ENCODE measurements at places on chromosomes 7 and 10.

DNA sequence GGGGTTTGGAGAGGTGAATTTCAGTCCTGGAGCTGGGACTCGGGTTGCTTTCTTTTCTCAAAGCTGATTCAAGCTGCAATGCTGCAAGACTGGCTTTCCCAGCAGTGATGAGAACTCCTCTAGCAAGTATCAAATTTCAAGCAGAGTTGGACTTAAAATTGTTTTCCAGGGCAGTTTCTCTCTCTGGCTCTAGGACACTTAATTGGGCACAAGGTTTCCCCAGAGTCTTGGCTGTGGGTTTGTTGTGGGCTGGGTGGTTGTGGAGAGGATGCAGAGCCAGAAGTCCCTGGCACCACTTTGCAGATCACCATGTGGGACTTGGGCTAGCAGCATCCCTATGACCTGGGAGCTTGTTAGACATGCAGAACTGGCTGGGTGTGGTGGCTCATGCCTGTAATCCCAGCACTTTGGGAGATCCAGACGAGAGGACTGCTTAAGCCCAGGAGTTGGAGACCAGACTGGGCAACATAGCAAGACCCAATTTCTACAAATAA, 16.8 kb downstream of the AKR1B15 start:
- DNase-seq: no peak

DNA sequence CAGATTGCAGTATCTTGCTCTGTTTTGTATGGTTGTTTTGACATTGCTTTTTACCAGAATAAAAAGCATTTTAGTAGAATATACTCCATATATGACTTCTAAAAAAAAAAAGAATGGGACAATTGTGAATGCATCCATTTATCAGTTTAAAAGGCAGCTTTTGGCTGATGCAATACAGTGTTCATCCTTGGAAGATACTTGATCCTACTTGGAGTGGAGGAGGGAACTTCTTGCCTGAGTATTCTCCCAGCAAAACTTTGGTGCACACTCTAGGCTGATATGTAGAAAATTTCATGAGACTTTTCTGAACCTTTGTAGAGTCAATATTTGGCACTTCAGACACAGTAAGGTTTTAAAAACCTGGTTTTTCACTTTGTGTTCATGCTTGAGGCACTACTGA, 40.2 kb downstream of the WDR11 start:
- DNase-seq: no peak

DNA sequence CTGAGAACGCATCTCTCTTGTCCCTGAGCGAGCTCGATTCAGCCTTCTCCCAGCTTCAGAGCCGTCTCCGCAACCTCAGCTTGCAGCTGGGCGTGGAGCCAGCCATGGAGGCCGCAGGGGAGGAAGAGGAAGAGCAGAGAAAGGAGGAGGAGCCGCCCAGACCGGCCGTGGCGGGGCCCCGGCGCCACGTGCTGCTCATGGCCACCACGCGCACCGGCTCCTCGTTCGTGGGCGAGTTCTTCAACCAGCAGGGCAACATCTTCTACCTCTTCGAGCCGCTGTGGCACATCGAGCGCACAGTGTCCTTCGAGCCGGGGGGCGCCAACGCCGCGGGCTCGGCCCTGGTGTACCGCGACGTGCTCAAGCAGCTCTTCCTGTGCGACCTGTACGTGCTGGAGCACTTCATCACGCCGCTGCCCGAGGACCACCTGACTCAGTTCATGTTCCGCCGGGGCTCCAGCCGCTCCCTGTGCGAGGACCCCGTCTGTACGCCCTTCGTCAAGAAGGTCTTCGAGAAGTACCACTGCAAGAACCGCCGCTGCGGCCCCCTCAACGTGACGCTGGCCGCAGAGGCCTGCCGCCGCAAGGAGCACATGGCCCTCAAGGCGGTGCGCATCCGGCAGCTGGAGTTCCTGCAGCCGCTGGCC, 43.2 kb downstream of the CHST3 start:
- no peak for DNase-seq

DNA sequence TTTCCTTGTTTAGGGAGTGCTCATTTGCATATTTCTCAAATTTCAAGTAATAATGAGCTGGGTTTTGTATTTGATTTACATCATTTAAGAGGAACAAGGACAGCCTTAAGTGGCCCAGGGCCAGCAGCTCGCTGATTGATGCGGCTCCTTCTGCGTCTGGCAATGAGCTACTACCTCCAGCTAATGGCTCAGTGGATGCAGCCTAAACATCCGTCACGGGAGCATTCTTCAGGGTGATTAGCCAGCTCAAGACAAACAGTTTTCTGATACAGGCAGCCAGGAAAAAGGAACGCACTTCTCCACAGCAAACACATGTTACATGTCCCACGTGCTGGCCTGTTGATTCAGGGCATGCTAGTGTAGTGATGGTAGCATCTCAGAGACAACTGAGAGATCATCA, 169.3 kb upstream of the TCERG1L start:
- DNase-seq: no peak

- peak; percentile 29 for DNase-seq
Observed at GRCh38 chr10:28254290-28254985, 48.4 kb downstream of the MPP7 start.

GRCh38 chr10:117652228-117653169, 110.0 kb downstream of the EMX2 start:
- no peak for DNase-seq

GRCh38 chr7:55484834-55485233, 87.5 kb downstream of the VOPP1 start:
- no peak for DNase-seq

- DNase-seq: no peak
Observed at GRCh38 chr7:24356718-24357386, 72.9 kb downstream of the NPY start.

DNA sequence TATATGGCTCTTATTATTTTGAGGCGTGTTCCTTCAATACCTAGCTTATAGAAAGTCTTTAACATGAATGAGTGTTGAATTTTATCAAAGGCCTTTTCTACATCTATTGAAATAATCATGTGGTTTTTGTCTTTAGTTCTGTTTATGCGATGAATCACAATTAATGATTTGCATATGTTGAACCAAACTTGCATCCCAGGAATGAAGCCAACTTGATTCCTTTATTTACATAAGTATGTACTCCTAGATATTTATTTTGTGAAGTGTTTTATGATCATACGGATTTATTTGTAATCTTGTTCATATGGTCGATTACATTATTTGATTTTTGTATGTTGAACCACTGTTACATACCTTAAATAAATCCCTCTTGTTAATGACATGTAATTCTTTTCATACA, 244.3 kb upstream of the KCND2 start:
- DNase-seq: no peak

DNA sequence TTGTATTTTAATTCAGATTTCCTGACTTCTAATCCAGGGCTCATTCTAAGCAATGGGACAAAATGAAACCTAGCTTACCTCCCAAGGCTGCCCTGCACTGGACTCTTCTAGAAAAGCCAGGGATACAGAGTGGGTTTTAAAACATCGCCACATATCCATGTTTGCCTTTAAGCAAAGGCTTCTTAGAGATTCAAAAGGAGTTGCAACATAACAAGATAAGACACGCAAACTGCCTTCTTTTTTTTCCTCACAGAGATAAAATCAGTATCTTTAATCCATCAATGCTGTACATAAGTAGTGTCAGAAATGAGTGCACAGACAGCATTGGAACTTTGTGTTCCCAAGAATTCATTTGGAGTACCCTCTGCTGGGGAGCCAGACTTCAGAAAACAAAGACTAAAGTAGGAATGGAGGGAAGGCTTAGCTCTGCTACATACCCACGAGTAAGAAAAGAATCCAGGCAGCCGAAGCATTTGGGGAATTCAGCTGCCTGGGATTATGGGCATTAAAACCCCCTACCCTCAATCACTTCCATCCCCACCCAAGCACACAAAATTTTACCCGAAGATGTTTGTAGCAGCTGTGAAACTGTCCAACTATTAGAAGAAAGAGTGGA, 427.8 kb downstream of the ARL4A start:
- no peak for DNase-seq

GRCh38 chr10:5960070-5960972, 17.0 kb downstream of the IL15RA start:
- DNase-seq: peak; percentile 30

DNA sequence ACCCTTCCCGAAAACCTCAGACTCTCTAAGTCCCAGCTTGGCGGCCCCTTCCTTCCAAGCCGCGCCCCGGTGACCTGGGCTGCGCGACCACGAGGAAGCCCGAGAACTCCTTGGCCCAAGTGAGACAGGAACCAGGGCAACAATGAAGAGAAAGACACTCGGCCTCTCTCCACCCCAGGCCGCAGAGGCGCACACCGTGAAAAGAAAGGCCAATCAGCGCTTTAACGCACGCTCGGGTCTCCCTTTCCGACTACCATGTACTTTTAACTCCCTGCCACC, 166.4 kb upstream of the PPP1R3A start:
- no peak for DNase-seq

DNA sequence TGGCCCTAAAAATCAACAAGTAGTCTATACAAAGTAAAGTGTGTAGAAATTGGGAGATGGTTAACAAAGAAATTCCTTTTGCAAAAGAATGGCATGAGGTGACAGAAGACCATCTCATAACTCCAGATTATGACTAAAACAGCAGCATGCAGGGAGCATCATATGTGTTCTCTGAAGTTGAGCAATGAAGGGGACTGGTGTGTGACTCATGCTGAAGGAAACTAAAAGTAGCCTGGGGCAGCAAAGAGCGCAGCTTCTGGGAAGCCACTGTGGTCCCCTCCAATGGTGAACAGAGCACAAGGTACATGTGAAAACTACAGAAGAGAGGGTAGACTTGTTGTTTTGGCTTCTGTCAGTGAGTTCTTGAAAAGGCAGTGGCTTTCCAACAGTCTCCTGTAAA, 133.4 kb downstream of the MACC1 start:
- DNase-seq: no peak

DNA sequence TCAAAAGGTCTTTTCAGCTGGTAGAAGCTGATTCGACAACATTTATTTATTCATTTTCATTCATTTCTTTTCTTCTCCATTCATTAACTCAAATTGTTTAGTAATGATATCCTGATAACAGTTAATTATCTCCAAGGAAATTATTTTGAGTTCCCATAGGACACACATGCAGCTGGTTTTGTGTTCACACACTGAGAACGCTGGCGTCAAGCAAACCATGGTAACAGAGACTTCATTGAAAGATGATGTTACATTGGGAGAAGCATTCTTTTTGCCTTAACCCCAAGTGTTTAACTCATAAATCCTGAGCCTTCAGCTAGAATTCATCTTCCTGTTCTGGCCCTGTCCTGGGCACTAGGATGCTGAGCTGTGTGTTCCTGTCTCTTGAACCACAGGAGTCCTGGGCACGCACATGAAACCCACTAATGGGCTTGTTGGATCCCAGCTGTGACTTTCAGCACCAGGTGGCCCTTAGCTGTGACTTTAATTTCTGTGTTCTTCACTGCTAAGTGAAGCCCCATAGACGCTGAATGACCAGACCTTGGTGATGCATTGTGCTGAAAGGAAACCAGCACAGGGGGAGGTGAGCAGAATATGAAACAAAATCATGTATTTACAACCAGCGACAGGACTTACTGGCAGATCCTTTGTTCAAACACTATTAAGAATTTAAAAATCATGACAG, 121.5 kb upstream of the PRSS58 start:
- DNase-seq: no peak

GRCh38 chr7:108167460-108167859, 37.3 kb upstream of the LAMB4 start:
- no peak for DNase-seq

GRCh38 chr10:77949167-77949566, 22.6 kb upstream of the DLG5 start:
- peak; percentile 90 for DNase-seq

- peak; percentile 90 for DNase-seq
Observed at GRCh38 chr10:103481974-103482531, 3.0 kb upstream of the CALHM3 start.

GRCh38 chr7:155269766-155270585, 27.7 kb upstream of the INSIG1 start:
- DNase-seq: no peak

DNA sequence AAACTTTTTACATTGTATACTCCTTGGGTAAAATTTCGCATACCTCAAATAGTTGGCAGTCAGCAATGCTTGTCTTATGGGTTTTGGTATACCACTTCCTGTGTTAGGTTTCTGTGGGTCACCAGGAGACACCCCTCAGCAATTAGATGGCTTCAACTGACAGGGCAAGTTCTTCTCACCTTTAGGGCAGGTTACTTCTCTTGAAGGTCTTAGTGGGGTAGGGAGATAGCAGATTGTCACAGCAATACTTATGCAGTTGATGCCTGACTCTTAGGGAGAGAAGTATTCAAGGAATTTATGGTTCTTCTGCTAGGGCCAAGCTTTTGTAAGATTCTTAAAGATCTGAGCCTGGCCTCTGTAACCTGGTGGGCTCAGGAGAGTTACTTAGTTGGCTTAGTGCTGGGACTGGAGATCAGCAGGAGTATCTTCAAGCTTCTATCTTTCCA, 42.9 kb downstream of the MKLN1 start:
- DNase-seq: peak; percentile 25

GRCh38 chr10:26839966-26840627, 20.7 kb downstream of the ABI1 start:
- DNase-seq: no peak

DNA sequence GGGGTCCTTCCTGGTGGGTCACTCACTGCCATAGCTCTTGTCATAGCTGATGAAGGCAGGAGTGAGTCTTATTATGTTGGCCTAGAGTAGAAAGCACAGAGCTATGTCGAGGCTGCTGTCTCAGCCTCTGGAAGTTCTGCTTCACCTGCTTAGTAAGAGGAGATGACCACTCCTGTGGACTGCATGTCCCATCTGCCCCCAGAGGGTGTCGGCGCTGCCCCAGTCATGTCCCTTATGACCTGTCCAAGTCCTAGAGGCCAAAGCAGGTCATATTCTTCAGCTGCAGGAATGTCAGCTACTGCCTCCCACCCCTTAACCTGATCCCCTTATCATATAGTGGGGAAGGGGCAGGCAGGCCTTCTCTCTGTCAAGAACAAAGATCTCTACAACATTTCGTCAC, 72.4 kb upstream of the AGK start:
- DNase-seq: no peak

DNA sequence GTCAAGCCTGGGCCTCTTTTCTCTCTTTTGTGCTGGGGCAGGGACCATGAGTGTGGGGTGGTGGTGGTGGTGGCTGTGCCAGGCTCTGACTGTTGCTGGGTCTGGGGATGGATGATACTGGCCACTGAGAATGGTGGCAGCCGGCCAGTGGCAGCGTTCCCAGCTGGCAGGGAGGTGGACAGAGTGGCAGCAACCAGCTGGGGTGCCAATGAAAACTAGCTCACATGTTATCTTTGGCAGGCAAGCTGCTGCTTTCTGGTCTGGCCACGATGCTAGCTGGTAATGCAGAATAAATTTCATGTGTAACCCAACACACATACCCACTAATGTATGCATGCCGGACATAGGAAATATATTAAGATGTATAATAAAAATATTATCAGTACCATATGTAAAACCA, 95.0 kb upstream of the SLC26A5 start:
- no peak for DNase-seq

GRCh38 chr10:1628757-1629156, 108.6 kb downstream of the ADARB2 start:
- no peak for DNase-seq
